ENCODE measurements at places on chromosomes 16 and 17.

DNA sequence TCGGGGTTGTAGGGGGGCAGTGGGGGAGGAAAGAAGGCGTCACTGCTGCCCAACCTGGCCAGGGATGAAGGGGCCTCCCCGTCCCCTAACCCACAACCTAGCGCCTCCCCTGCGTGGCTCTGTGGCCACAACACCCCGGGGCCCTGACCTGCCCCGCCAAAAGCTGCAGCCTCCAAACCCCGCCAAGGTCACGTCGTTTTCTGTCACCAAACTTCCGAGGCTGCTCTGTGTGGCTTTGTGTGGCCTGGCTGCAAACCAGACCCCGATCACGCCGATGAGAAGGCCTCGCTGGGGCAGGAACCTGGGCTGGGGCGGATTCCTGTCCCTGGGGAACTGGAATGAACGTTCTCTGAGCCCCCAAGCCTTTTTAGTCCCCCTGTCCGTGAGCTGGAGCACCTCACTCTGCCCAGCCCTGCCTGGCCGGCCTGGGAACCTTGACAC lies 30.5 kb upstream of the CIBAR2 start:
- no peak for DNase-seq

- DNase-seq, result no peak
These were observed 857 bp downstream of the TMC8 start for GRCh38 chr17:78131172-78132083.

DNA sequence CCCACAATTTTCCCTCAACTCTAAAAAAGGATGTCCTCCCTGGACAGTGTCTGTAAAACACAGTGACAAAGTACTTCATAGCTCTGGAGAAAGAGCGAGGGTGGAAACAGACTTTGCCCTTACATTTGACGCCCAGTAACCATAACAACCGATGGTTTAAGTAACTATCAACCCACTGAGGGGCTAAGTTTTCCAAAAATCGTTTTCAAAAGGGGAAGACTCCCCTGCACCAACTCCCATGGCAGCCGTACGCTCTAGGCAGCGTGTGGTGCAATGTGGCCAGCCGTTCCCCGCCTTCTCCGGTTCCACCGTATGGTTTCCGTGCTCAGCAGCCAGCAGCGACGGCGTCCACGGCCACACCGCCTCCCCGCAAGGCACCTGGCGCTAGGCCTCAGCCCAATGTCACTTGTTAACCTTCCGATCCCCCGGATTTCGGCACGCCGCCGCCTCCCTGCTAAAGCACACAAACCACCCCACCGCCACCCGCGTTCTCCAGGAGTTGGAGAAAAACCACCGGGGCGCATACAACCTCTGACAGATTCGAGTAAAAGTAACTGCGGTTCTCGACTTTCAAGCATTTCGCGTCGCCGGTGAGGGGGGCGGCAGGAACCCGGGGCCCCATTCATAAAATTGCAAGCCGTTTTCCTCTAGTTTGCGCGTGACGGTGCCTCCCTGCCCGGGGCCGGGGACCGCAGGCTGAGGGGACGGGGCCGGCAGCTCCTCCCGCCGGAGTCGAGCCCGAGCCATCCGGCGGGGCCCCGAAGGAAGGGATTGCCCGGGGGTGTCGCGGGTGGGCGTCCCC lies 661 bp downstream of the TEX2 start:
- DNase-seq, result no peak

DNA sequence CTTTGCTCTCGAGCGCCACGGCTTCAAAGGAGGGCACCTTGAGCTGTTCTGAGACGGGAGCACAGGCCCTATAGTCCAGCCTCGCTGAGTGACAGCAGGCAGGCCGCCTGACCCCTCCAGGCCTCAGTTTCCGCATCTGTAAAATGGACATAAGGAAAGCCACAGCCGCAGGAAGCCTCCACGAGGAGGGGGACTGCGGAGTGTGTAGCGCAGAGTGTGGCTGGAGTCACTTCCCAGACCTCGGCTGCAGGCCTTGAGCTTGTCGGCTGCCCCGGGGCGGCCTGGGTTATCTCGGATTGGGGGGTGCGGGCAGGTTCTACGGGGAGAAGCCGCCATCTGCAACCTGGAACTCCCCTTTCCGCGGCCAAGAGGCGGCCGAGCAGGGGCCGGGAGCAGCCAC lies 40.8 kb downstream of the ZFPM1 start:
- no peak for DNase-seq

- DNase-seq, result peak; percentile 52
These were observed 129.1 kb downstream of the SNX11 start for GRCh38 chr17:48236681-48237134.

DNA sequence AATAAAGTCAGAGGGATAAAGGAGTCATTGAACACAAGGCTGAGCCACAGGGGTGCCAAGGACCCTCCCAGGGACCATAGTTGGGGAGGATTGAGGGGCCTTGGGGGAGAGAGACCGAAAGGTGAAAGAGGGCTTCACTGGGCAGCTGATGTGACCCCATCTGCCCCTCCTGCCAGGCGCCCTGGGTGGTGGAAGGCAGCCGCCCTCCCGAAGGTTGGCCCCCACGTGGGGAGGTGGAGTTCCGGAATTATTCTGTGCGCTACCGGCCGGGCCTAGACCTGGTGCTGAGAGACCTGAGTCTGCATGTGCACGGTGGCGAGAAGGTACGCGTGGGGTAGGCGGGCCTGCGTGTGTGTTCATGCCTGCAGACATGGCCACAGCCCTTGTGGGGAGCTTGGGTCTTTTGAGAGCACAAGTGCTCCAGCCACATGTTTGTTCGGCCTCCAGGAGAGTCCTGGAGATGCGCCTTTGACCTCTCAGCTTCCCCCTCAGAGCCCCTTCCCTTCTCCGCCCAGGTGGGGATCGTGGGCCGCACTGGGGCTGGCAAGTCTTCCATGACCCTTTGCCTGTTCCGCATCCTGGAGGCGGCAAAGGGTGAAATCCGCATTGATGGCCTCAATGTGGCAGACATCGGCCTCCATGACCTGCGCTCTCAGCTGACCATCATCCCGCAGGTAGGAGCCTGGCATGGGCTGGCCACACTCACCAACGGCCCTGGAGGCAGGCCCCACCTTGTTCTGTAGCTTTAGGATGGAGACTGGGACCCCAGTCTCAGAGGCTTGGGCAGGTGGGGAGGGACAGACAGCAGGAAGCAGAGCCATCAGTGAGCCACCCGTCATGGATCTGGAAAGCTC lies 24.1 kb downstream of the ANKRD40 start:
- no peak for DNase-seq

DNA sequence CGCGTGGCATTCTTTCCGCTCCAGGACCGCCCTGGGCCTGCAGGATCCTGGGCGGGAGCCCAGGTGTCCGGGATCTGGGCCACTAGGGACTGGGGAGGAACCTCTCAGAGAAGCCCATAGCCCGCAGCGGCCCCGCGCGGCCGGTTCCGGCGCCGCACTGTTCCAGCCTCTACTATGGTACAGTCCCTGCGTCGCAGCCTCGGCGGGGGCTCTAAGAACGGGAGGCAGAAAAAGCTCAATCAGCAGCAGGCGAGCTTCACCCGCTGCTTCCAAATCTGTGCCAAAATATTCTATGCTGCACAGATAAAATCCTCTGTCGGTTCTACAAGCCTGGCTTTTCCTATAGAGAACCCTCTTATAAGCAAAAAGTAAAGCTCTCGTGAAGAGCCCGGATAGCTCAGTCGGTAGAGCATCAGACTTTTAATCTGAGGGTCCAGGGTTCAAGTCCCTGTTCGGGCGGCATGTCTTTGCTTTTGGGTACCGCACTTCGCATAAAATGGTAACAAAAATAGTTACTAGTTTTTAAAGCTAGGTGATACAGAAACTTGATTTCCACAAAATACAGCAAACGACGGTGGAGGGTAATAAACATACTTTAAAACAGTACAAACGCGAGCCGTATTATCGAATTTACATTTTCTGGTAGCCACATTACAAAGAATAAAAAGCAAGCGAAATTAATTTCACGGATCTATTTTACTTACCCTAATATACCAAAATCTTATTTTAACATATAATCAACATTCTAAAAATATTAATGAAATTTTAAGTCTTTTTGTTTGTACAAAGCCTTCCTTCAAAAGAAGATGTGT lies 661 bp upstream of the ALOXE3 start:
- peak; percentile 78 for DNase-seq

DNA sequence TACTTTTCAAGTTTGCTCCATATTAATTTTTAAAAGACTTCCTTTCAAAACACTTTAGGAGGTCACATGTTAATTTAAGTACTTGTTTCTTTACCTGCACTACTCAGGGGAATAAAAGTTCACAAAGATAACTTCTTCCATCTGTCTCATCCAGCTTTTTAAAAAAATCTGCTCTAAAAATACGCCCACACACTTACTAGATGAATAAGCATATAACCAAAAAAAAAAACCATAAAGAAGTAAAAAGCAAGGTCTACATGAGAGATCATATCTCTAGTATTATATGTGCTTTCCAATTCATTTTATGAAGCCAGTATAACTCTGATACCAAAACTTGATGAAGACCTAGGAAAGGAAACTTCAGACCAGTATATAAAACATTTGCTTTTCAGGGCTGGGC lies 17.2 kb downstream of the SKAP1 start:
- DNase-seq, result no peak

DNA sequence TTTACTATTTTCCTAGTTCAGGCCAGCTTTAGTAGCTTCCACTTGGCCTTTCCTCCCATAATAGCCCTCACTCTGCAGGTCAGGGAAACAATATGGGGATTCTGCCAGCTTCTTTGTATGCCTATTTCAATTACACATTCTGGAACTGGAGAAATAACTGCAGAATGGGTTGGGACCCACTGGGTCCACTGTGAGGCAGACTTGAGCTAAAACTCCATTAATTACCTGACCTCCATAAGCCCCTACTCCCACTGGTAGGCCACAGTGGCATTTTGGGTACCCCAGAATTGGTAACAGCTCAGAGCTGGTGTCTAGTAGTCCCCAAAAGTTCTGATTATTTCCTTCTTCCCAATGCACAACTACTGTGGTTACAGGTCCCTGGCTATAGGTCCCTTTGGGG lies 16.7 kb upstream of the TENT4B start:
- no peak for DNase-seq

DNA sequence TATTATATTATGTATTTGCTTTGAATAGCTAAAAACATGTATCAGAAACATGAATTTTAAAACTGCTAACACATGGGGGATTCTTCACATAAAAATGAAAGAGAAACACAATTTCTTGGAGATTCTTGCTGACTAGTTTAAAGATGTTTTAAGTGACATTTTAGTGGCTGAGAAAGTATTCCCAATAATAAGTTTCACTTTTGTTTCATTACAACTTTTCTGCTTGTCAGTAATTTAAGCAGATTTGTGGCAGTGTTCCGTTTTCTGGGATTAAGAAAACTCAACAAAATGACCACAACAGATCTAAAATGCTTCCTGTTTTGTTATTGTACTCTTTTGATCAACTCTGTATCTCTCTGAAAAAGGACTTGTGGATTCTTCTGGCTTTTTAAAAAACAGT lies 75.9 kb downstream of the NLK start:
- no peak for DNase-seq

DNA sequence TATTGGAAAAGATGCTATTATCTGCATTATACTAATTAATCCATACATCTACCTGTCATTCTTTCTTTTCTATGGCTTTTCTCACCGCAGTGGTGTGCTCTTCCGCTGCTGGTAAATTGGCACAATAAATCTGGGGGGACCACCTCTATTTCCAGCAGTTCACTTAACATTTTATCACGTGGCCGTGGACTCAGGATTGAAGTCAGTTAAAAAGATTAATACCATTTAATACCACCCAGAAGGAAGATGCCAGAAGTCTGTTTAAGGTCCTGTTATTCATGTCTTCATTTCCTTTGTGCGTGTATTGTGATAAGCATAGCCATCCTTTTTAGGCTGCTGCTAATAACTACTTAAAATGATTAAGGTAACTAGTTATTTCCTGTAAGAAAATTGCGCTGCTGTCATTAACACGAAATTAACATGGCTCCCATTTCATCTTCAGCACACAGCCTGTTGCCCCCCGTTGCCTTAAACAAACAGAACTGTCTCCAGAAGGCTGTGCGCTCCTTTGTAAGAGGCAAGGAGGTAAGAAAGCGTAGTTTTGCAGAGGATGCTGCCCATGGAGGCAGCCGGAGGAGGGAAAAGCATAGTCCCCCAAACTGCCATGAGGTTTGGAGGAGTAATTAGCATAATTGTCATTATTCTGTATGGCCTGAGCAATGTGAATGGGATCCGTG lies 414.4 kb downstream of the UTP18 start:
- DNase-seq, result no peak

DNA sequence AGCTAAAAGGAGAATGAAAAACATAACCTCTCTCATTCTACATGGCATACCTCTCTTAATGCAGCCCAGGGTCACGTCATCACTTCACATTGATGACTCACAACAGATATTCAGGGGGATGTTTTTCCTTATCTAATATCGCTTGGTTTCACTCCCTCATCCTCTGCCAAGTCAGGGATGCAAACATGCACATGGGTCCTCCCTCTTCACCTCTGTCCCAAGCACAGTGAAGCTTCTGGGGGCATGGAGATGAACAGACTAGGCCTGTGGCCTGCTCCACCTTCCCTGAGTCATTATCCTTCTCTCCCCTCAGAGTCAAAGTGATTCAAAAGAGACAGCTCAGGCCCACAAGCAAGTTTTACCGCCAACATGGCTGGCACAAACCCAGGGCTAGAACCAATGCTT lies 2.3 kb upstream of the MT2A start:
- no peak for DNase-seq

DNA sequence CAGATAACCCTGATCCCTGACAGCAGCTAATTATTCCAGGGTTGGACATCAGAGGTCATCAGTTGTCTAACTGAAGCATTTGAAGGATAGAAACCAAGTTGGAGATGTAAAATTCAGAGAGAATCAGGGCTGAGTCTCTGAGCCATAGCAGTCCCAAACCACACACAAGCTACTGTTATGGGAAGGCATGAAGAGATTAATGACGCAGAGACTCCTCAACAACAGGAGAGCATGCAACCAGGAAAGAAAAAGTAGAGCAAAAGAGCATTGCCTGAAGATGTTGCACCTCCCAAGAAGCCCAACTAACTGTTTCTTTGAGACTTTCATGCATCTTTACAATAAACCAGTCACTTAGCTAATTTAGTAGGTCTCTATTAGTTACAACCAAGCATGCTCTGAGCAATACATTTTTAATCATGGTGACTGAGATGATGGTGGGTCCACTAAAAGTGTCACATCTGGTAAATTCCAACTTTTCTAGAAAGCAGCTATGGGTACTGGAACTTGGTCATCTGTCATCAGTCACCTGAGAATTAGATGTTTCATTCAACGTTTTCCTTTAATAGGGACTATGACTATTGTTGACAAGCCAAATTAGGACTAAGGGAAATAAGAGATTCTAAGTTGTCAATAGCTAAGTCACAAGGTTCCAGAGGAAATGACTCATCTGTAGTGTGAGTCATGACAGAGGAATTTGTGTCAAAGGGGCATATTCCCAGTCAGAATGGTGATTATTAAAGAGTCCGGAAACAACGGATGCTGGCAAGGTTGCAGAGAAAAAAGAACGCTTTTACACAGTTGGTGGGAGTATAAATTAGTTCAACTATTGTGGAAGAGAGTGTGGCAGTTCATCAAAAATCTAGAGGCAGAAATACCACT lies 239.8 kb downstream of the CHD9NB start:
- peak; percentile 28 for DNase-seq

- DNase-seq, result no peak
These were observed 16.1 kb upstream of the RPTOR start for GRCh38 chr17:80528536-80528935.
